ENCODE measurements at places on chromosomes 1 and 21.

- DNase-seq: no peak
These were observed at the start of gene OR2T10 for GRCh38 chr1:248597589-248597988. TSS of gene OR2T10 (minus strand) at chr1:248597700. CDS start at chr1:248593768, 3,932 bp downstream.

DNA sequence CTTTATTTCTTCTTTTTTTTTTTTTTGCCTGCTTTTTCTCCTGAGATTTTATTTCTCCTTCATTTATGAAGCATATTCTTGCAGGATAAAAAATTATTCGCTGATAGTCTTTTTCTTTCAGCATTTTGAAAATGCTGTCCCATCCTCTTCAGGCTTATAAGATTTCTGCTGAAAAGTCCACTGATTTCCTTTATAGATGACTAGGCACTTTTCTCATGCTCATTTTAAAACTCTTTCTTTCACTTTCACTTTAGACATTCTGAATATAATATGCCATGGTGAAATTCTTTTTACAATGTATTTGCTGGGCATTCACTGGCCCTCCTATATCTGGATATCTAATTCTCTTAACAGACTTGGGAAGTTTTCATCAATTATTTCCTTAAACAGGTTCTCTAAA lies 25.5 kb upstream of the GTF2B start:
- no peak for DNase-seq

DNA sequence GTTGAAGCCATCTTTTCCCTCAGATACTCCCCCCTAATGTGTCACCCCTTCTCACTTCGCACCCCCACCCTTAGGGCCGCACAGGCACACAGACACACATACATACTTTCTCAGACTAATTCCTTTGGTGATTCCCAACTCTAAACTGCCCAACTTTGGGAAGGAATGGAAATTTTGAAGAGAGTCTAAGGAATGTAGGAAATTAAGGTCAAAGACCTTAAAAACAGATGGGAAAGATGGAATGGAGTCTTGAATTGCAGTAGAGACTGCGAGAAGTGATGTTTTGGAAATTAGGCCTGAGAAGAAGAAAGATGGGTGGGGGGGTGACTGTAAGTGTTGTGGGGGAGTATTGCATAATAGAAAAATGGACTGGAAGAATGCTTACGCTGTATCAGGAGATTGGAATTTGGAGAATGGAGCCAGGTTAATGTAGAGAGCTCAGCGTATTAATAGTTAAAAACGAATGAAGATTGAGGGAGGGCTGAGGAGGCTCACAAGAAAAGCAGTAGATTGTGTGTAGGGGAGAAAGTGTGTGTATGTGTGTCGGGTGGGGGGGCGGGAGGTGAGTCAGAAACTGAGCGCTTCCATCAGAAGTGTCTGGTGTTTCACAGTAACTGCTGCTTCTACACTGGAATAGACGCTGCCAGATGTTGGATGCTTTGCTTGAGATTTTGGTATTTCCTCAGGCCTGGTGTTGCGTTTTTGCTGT lies 1.7 kb downstream of the PIP5K1A start:
- no peak for DNase-seq

- DNase-seq: no peak
These were observed 17.0 kb upstream of the SH2D2A start for GRCh38 chr1:156833603-156834002.

- no peak for DNase-seq
These were observed 138.1 kb upstream of the HMCN1 start for GRCh38 chr1:185595835-185596667.

GRCh38 chr1:82195245-82195644 lies 394.5 kb downstream of the ADGRL2 start:
- no peak for DNase-seq

GRCh38 chr1:51168936-51169335 lies 66.9 kb downstream of the C1orf185 start:
- no peak for DNase-seq

GRCh38 chr1:25922056-25922970 lies 16.1 kb upstream of the STMN1 start:
- peak; percentile 54 for DNase-seq

- DNase-seq: no peak
These were observed 3.9 kb upstream of the IFI44 start for GRCh38 chr1:78645723-78646122.

DNA sequence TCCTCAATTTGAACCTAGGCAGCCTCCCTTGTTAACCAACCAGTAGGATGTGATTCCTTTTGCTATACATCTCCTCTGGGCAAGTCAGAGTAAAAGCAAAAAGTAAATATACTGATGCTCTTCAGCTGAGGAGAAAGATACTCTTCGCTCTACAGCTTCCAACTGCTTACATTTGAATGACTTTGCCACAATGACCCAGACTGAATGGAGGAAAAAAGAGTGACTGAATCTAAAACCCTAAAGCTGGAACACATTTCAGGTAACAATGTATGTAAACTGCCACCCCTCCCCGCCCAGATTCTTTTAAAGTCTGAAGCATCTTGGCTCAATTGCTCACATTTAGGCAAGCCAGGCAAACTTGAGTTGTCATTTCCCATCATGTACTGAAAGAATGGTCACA lies 46.1 kb downstream of the SLC16A1 start:
- no peak for DNase-seq

- no peak for DNase-seq
These were observed 49.4 kb downstream of the SYDE2 start for GRCh38 chr1:85151446-85151845.

DNA sequence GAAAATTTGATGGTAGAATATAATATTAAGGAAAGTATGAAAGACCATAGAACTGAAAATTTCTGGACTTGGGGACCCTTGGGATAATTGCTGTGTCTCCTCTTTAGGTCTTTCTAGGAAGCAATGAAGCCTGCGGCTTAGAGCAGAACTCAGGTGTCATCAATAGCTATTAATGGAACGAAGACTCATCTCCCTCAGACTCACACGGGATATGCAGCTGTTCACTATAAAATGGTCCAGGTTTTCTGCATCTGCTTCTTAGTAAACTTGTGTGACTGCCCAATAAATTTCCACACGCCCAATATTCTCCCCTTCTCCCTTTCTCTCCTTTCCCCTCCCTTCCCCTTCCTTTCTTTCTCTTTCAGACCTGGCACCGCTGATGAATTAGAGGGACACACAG lies 392.5 kb downstream of the HLX start:
- DNase-seq: no peak

DNA sequence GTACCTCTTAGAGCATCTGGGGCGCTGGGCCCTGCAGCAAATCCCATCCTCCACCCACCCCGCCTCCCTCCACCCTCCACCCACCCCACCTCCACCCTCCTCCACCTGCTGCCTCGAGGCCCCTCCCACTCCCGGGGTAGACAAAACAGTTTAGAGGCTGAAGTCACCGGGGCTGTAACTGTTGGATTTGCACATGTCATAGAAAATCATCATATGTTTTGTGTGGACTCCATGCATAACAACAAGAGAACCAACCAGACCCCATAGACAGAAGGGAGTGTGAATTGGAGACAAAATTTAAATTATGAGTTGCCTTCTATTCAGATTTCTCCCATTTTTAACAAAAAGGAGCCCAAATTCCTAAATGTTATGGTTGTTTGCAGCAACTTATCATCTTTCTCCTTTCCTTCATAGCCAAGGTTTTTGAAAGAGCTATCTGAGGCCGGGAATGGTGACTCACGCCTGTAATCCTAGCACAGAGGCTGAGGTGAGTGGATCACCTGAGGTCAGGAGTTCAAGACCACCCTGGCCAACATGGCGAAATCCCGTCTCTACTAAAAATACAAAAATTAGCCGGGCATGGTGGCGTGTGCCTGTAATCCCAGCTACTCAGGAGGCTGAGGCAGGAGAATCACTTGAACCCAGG lies 28.2 kb upstream of the LGALS8 start:
- DNase-seq: no peak

DNA sequence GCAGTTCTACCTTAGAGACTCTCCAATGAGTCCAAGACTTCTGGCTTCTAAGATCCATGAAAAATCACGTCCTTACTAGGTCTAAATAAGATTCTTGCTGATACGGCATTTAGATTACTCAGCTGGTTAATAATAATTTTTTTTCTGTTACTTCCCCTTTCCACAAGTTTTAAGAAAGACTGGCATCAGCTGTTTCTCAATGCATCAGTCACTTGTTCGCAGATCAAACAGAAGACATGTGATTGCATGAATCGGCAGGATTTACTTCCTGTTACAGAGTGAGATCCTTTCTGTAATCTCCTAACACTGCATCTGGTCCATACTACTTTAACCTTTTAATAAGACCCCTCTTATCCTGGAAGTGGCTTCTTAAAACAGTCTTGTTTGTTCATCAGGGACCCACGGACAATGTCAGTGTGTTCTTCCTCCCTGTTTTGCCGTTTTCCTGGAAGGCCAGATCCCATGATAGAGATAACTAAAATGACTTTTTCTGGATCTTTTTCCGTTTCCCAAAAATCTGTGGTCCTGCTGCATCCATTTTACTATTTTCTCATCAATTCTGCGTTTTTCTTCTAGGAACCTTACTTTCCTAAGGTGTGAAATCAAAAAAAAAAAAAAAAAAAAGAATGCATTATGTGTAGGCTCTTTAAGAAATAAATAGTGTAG lies 6.1 kb downstream of the NPL start:
- no peak for DNase-seq

DNA sequence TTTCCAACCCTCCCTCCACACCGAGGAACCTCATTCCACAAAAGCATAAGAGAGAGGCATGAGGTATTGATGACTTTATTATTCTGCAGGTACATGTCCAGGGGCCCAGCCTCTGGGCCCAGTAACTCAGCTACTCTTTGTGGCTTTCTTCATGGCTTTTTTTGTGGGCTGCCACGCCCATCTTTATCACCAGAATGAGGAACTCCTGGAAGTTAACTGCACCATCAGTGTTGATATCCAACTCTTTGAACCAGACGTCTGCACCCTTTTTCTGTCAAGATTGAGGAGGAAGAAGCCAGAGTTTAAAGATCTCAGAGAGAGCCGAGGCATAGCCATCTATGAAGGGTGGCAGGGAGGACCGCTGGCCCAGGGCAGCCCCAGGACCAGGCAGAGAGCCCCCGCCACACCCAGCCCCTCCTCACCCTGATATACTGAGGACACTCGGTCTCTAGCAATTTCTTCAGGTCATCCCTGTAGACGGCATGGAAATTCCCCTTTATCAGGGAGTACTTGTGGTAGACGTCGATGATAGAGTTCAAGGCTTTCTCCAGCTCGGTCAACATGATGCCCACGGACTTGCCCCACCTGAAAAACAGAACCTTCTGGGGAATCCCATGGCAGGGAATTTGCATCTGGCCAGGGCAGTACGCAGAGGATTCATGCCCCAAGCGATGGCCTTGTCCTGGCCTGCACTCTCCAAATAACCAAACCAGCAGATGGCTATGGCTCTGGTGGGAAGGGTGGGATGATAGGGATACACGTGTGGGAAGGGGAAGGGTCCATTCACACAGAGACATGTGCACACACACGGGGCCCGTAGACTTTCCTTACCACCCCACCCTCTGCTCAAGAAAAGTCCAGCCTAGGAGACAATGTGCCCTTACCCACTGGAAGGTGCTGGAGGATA lies 647 bp downstream of the S100A8 start:
- no peak for DNase-seq

GRCh38 chr1:182145441-182145840 lies 83.9 kb upstream of the ZNF648 start:
- DNase-seq: no peak

GRCh38 chr1:193581341-193581740 lies 394.9 kb upstream of the B3GALT2 start:
- DNase-seq: no peak

DNA sequence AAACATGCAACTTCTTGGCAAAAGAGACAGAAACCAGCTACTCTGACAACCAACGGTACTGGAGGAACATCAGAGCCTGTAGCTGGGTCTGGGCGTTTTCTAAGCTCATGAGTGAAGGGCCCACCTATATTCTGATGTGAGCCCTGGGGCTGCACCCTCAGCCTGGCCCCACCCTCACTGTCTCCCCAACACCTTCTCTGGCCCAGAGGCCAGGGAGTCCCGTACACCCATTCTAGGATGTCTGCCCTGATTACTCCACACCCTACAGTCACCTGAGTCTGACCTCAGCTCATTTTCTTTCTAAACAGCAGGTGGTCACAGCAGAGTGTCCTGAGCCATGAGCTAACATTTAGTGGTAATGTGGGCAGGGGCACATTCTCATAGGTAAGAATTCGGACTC lies 439.2 kb downstream of the MATN1 start:
- no peak for DNase-seq

GRCh38 chr1:8578936-8579335 lies 238.5 kb downstream of the RERE start:
- DNase-seq: no peak

DNA sequence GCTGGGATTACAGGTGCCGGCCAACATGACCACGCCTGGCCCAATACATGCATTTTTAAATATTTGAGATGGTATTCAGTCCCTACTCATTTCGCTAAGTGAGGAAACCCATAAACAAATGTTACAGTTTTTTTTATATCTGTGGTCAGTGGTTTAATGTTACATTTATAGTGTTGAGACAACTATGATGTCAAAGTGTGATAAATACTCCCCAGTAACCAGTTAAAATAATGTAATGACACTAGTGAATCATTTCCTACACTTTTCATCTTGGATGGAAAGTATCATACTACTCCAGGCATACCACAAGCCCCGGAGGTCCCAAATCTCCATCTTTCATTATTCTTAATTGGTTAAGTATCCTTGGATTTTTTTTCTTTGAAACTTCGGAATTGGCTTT lies 87.5 kb upstream of the KIF26B start:
- no peak for DNase-seq

DNA sequence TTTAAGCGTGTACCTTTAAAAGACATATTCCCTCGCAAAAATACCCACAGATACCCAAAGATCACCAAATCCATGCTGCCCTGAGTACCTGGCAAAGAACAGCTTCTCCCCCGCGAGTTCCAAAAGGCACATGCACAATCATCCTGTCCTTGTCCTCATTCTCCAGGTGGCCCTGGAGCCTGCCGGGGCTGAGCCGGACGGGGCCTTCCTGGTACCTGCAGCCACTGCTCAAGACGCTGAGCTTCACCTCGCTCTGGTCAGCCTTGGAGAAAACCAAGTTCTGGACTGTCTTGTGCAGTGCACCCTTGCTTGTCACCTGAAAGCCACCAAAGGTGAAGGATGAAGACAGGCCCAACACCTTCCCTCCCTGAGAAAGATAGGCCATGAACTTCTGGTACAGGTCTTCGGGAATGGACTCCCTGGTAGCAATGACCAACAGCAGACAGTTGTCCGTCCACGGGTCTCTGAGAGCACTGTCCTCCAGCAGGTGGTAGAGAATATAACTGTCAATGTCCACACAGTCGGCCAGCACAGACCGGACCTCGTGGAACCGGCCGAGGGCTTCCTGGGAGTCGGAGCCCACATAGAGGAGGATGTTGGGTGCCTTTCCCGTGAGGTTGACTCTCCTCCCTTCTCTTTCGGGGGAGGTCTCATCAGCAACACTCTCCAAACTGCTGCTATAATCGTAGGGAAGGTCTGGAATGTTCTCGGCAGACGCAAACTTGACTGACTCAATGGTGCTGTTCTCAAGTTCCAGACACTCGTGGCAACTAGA lies 29.9 kb downstream of the HLCS start:
- DNase-seq: no peak
